Activated CD4-positive, alpha-beta T cell treated with anti-CD3 and anti-CD28 coated beads for 24 hours (primary cell): ENCODE measurements at places on chromosomes 16 and 17.

DNA sequence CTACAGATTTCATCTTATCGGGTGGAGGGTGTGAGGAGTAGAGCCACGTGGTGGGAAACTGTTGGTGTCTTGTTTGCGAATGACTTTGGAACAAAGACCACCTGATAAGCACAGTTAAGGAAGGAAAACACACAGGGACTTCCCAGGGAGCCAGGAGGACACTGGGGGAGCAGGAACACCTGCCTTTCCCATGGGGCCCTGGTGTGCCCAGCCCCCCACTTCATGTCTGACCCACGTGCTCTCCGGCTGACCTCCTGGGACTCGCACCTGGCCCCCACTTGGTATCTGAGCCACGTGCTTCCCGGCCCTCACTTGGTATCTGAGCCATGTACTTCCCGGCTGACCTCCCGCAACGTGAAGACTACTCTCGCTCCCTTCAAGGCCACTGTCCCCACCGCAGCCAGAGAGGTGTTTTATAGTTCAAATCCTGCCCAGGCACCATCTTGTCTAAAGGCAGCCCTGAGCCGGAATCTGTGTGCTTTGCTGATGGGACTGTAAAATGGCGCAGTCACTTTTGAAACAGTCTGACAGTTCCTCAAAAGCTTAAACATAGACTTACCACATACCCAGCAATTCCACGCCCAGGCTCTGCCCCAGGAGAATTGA, 5.4 kb upstream of the CSNK1D start:
- no peak for DNase-seq

- DNase-seq: no peak
These were observed 143.9 kb downstream of the CCDC182 start for GRCh38 chr17:57601143-57601735.

GRCh38 chr17:47009759-47010594, 30.9 kb upstream of the RPRML start:
- no peak for DNase-seq

GRCh38 chr16:72848028-72848400, 199.9 kb downstream of the ZFHX3 start:
- no peak for DNase-seq

DNA sequence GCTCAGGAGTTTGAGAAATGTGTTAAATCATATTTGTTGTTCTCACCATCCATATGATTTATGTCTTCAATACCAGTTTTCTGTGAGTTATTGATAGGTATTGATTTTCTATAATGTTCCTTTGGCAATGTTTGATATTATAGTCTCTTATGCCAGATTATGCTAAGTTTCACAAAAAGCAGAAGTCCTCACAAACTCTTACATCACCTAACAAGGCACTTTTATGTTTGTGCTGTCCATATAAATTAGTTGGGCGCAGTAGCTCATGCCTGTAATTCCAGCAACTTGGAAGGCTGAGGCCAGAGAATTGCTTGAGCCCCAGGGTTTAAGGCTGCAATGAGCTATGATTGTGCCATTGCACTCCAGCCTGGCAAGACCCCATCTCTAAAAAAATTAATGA, 12.6 kb upstream of the UQCRC2 start:
- no peak for DNase-seq

DNA sequence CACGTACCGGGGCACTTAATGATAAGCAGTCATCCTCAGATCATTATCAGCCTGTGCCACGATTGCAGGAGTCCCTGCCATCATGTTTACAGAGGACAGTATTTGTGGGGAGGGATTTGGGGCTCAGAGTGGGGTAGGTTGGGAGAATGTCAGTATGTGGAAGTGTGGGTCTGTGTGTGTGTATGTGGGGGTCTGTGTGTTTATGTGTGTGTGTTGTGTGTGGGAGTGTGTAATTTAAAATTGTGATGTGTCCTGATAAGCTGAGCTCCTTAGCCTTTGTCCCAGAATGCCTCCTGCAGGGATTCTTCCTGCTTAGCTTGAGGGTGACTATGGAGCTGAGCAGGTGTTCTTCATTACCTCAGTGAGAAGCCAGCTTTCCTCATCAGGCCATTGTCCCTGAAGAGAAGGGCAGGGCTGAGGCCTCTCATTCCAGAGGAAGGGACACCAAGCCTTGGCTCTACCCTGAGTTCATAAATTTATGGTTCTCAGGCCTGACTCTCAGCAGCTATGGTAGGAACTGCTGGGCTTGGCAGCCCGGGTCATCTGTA, 13.5 kb upstream of the EFCAB13 start:
- DNase-seq: no peak
